ENCODE measurements at places on chromosomes 3 and 15.

GRCh38 chr3:17190353-17191078 is 305.8 kb downstream of the PLCL2 start:
- DNase-seq, result no peak

DNA sequence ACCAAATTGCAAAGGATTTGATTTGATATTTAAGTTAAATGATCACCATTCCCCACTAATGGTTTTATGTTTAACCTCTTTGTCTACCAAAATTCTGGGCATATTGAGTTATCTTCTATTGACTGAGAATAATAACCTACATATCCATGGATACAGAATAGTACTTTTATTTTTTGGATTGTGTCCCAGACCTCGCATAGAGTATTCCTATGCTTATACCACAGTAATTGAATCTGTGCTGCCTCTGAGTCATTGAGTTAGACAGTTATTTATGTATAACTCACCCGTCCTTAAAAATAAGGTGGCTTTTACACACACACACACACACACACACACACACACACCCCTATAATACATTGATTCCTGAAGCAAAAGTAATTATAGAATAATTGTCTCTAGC is 690.1 kb upstream of the BCHE start:
- no peak for DNase-seq

- DNase-seq, result no peak
Observed at GRCh38 chr3:47780741-47781684, 680 bp downstream of the SMARCC1 start.

DNA sequence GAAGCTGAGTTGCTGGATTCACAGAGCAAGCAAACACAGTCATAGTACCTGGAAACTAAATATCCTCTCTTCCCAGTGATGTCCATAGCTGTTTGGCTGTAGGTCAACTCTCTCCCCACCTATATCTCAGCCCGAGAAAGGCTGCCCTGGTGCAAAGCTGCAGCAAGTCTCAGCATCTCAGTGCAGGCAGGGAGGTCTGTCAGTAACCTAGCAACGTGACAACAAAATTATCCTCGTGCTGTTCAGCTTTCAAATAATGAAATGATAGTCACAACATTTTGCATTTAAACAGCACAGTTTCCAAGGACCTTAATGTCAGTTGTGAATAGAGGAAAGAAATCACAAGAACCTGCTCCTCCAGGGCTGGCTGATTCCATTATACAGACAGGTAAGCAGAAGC is 83.6 kb downstream of the CHST2 start:
- DNase-seq, result no peak

- no peak for DNase-seq
Observed at GRCh38 chr3:139113231-139113992, 68.7 kb upstream of the PRR23C start.

DNA sequence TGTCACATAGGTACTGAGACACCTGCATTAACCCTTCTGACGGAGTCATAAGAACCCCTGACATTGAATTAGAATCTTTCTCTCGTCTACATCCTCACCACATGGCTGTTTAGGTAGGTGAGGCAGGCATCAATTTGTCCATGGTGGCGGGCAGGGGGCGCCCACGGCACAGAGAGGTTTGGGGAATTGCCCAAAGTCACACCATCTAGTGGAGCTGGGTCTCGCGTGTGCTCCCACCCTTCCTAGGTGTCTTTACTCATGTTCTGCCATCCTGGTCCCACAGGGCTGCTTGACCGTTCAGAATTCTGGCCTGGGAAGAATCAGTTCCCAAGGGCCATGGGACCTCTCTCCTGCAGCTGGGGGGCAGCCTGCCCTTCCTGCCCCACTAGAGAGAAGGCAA is 14.7 kb upstream of the DLL4 start:
- DNase-seq, result no peak

- DNase-seq, result no peak
Observed at GRCh38 chr15:77012868-77013267, 17.9 kb downstream of the PSTPIP1 start.

DNA sequence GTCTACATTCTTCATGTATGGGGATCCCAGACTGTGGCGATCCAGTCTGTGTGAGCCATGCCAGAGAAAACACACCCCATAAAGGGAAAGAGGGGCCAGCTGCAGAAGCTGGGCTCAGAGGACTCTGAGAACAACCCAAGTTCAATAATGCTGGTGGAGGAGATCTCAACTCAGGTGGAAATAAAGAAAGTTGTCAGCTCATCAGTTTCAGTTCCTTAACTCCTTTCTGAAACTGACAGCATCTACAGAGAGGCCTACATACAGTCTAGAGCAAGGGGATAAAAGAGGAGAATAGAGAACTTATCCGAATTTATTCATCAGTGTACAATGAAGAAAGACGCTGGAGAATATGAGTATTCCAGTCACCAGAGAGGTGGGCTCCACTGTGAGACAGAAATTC is 77.0 kb downstream of the NTRK3 start:
- DNase-seq, result no peak

DNA sequence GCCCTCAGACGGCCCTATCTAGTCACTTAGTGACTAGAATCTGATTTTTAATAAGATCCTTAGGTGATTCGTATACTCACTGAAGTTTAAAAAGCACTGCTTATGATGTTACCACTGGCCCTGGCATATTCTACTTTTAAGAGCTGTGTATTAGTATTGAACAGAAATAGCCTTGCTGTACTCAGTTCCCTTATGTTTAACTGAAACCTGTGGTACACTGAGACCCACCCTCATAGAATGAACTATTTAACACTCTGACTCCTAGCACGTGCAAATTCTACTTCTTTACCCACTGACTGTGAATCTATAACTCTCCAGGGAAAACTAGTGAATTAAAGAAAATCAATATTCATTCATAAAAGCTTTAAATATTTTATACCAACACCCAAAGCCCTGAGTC is 108.9 kb downstream of the CCNL1 start:
- DNase-seq, result no peak

DNA sequence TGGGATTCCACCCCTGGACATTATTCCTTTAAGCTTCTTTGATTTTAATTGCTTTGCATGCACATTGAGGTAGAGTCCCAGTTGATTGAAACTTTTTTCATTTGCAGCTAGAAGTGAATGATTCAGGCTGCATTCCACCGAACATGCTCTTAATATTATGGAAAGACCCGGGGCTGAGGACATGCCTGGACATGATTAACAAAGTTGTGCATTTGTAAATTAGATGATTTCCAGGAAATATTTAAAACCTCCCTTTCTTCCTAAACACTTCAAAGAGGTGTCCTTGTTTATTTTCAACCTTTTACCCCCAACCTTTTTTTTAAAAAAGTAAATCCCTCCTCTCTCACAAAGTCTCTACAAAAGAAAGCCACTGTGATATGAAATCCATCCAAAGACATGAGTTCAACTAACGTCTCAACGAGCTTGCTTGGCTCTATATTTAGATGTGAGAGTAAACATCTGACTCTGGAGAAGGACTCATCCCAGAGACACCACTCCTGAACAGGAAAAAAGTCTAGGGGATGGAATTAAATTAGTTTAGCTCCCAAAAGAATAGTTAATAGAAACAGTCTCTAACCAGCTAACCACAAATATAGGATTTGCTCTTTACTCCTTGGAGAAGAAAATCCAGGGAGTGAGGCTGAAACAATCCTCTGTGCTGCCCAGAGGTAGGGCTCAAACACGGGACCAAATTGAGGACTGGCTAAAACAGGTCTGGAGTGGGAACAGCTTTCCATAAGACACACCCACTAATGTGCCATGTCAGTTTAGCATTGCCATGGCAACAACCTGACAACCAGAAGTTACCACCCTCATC is 83.1 kb downstream of the XXYLT1 start:
- no peak for DNase-seq

- DNase-seq, result no peak
Observed at GRCh38 chr15:45376967-45377608, 1.3 kb downstream of the GATM start.

DNA sequence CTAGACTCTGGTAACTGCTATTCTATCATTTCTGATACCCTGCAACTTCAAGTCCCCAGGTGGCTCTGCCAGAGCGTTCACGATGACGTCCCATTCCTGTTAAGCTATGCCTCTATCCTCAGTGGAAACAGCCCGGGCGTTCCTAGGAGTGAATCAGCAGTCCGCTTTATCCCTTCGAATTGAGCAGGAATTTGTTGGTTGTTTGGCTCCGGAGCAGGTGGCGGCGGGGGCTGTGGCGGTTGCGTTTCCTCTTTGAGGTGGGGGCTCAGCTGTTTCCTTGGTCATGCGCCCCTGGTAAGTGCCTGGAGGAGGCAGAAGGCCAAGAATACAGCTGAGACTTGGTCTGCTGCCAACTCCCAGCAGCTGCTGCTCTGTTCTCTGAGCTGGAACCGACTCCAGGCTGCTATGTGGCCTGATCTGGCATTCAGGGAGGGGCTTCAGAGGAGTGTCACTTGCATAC is 25.2 kb downstream of the ARPP21 start:
- peak; percentile 59 for DNase-seq

DNA sequence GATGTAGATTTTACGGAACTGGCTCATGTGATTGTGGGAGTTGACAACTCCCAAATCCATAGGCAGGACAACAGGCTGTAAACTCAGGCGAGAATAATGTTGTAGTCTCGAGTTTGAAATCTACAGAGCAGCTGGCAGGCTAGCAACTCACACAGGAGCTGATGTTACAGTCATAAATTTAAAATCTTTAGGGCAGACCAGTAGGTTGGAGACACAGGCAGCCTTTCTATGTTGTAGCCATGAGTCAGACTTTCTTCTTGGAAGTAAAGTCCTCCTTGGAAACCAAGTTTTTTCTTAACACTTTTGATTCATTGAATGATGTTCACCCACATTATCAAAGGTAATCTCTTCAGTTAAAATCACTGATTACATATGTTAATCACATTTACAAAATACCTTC is 89.1 kb upstream of the ALCAM start:
- no peak for DNase-seq

DNA sequence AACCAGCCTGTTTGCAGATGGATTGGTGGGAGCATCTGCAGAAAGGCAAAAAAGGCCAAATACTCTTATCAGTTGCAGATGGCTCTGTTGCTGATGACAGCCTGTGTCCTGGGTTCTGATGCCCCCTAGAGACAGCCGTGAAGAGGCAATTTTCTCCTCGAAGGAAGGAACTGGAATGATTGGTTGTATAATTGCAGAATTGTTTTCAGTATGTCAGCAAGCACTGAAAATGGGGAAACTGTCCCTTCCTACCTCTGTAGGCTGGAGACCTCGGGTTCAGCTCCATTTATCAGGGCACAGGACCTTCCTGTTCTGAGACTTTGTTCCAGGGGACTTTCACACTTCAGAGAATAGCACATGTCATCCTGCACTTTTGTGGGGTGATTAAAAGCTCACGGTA is 103.0 kb downstream of the PGPEP1L start:
- no peak for DNase-seq

DNA sequence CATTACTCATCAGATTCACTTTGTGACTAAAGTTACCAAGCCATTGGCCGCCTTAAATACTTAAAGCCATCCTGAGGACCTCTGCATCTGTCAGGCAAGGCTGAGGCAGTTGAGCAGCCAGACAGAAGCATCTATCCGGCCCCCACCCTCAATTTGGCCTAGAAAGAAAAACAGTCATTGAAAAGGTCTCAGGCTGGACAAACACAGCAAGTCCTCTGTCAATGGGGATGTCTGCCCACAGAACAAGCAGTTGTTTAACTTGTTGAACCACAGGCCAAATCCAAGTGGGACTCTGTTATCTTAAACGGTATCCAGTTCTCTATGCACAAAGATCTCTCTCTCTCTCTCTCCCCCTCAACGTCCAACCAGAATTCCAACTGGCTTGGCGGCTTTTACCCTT is 2.8 kb downstream of the ZIC4 start:
- no peak for DNase-seq

- DNase-seq, result no peak
Observed at GRCh38 chr15:75943713-75944215, 40.1 kb downstream of the FBXO22 start.

DNA sequence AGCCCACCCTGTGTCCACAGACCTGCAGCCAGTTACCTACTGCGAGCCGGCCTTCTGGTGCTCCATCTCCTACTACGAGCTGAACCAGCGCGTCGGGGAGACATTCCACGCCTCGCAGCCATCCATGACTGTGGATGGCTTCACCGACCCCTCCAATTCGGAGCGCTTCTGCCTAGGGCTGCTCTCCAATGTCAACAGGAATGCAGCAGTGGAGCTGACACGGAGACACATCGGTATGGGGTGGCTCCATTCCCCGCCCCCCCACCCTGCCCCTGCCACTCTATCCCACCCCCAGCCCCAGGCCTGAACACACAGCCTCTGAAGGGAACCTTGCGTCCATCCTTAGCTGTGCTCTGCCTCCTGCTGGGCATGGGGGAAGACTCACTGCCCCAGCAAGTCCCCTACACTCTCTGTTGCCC is 73.2 kb downstream of the AAGAB start:
- no peak for DNase-seq

DNA sequence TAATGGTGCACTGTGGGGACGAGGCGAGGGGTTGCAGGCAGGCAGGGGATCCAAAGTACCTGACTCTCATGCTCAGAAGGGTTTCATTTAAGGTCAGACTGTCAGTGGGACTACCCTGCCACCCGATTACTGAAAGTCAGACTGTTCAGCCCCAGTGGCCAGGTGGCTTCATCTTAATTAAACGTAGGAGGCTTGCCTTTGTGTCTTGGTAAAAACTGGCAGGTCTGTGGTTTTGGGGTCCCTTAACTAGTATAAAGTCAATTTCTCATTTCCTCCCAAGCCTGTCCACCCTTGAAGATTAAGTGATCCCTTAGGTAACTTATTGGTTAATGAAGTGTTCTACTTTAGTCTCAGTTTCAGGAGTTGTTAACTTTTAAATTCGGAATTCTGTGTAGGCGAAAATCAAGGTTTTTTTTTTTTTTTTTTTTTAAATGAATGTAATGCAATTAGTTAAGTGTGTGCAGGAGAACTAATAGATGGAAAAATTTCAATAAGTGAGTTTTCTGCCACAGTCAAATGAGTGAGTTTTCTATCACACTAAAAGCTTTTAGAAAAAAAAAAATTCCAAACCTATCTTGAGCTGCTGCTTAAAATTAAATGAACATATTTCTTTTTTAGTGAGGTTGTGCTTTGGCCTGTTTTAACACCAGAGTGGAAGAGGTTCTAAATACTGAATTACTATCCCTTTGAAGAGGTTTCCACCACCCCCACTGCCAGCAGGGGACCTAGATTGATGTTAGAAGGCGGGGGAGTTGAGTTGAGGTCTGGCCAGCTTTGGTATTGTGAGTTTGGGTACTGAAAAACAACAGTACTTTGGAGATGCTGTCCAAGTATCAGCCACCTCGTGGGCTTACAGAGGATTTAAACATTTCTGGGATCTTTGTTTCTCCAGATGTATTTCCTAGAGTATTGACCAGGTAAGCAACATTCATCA is 15.2 kb downstream of the ITPR1 start:
- DNase-seq, result no peak
